T follicular helper cell (primary cell): ENCODE measurements at places on chromosomes 11 and 22.

- no peak for DNase-seq
These were observed 109.4 kb upstream of the OR4B1 start for GRCh38 chr11:48107188-48107704.

GRCh38 chr11:46210133-46210636 lies 67.3 kb upstream of the CREB3L1 start:
- DNase-seq, result no peak

GRCh38 chr11:20599221-20600019 lies at the start of gene SLC6A5:
Gene SLC6A5, plus strand, starts transcription at chr11:20599608. Its CDS starts 65 bp downstream, at chr11:20599673.
- no peak for DNase-seq

- DNase-seq, result no peak
These were observed 24.3 kb upstream of the VWA5A start for GRCh38 chr11:124090996-124091395.

- DNase-seq, result no peak
These were observed 68.3 kb downstream of the ARHGEF12 start for GRCh38 chr11:120404495-120404894.

GRCh38 chr22:26314171-26314570 lies 114.9 kb upstream of the ASPHD2 start:
- DNase-seq, result no peak

GRCh38 chr11:37333345-37333744 lies 735.3 kb upstream of the RAG2 start:
- no peak for DNase-seq

DNA sequence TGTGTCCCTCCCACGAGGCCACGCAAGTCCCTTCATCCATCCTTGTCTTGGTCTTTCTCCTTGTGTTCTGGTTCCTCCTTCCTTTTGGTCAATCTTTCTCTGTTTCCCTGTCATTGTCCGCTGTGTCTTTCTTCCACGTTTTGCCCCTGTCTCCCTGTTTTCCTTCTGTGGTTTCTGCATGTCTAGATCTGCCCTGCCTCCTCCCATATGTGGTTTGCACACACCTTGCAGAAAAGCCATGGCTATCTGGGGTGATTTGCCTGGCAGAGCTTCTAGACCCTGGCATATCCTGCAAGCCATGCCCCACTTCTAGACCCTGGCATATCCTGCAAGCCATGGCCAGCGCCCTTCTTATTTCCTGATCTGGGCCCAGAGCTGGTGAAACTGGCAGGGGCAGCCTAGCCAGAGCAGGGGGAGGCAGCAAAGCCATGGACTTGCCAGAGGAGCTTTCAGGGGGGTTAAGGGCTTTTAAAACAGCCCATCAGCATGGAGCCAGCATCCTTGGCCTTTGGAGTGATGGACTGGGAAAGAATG lies 131.6 kb upstream of the NECTIN1 start:
- no peak for DNase-seq

DNA sequence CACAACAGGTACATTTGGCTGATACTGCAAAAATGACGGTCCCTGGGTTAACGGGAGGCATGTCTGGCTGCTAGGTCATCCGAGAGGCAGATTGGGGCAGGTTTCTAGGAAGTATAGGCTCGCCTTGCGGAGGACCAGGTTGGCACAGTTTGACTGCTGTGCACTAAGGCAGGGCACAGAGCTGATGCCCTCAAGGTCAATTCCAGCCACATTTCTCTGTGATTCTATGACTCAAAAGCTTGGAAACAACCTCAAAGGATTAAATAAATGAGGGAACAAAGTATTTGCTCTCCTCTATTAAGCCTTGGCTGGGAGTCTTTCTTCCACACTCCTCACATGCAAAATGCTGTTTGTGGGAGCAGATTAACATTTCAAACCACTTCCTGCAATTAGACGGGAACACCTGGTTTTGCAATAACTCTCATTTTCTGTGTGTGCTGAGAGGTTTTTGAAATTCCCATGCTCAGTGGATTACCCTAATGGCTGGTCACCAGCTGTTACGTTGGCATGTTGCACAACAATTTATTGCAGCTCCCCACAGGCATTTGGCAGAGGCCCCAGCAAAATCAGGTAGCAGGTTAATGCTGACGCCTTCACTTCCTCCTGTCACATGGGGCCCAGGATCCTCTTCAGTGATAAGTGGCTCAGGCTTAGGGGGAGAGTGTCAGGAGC lies 61.0 kb upstream of the PLET1 start:
- no peak for DNase-seq

DNA sequence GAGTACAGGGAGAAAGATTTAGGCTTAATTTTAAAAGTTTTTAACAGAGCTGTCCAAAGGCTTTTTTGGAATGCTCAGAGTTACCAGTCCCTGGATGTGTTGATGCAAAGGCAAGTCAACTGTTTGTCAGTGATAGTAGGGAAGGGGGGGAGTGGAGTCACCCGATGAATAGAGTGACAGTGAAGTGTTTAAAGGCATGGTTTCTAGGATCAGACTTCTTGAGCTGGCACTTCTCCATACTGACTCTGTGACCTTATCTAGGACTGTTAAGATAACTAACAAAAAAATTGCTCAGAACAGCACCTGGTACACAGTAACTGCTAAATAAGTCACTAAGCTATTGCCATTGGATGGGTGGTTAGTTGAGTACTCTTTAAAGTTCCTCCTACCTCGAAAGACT lies 11.3 kb upstream of the RAG2 start:
- no peak for DNase-seq

GRCh38 chr11:843818-844692 lies 1.4 kb downstream of the TSPAN4 start:
- no peak for DNase-seq

- no peak for DNase-seq
These were observed 61.8 kb downstream of the SHANK2 start for GRCh38 chr11:71190551-71190950.
